ENCODE measurements at places on chromosomes 12 and 14.

- no peak for DNase-seq
Observed at GRCh38 chr12:113347892-113348291, 10.5 kb upstream of the PLBD2 start.

- DNase-seq = no peak
Observed at GRCh38 chr12:49348781-49349180, 2.1 kb downstream of the DNAJC22 start.

GRCh38 chr12:130878193-130879185 lies 6.6 kb downstream of the RAN start:
- DNase-seq = no peak

DNA sequence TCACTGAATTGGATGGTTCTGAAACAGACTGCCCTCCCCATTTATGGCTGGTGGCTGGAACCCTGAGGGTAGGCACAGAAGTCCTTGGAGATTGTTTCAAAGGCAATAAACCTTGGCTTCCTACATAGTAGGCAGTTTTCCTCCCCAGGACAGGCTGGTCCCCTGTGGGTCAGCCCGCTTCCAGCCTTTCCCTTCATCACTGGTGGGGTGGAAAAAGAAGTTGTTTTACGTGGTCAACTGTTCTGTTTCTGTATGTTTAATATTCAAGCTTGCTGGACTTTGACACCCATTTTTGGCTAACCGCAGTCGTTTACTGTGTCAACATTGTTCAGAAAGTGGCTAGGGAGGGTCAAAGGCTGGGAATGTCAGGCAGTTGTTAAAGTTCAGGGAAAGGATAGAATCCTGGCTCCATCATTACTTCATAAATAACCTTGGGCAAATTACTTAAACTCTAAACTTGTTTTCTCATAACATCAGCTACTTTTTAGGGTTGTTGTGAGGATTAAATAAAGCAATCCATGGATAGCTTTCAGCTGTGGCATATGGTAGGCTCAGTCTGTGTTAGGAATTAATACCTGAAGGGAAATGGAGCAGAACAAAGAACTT lies 2.4 kb downstream of the KLHDC2 start:
- no peak for DNase-seq

GRCh38 chr14:90560991-90561390 lies 164.2 kb downstream of the CALM1 start:
- no peak for DNase-seq
